ENCODE measurements at places on chromosomes 1 and 21.

DNA sequence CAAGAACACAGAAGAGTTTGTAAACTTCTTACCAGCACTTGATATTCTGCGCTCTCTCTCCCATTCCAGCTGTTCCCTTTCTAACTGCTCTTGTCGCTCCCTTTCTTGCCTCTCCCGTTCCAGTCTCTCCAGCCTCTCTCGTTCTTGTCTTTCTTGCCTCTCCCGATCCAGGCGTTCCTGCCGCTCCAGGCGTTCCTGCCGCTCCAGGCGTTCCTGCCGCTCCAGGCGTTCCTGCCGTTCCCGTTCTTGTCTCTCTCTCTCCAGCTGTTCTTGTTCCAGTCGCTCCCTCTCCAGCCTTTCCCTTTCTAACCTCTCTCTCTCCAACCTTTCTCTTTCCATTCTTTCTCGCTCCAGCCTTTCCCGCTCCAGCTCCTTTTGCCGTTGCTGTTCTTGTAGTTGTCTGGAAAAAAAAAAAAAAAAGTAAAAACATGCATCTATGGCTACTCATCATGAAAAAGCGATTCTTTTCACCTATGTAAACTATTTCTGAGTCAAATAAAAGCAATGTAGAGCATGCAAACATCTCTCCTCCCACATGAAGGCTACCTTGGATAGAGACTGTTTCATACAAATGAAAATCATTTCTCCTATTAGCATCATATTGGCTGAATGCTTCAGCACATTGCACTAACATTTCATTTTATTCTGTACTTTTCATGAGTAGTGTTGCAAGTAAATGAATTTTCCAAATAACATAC is 91.5 kb upstream of the LBR start:
- no peak for DNase-seq

GRCh38 chr1:157948312-157949073 is 45.0 kb upstream of the KIRREL1 start:
- peak; percentile 42 for DNase-seq

GRCh38 chr1:35191429-35192055 is 1.4 kb downstream of the SFPQ start:
- no peak for DNase-seq

- DNase-seq: no peak
These were observed 7.1 kb downstream of the GLUL start for GRCh38 chr1:182384387-182384960.

- DNase-seq: no peak
These were observed 11.2 kb downstream of the F11R start for GRCh38 chr1:161009602-161010211.

GRCh38 chr21:45280178-45280821 is 7.4 kb downstream of the POFUT2 start:
- no peak for DNase-seq

- DNase-seq: no peak
These were observed 111.0 kb upstream of the RAB4A start for GRCh38 chr1:229159668-229160544.
